Activated gamma-delta T cell treated with anti-CD3 and anti-CD28 coated beads, Interleukin-2, amount 50 U/mL, for 16 hours (primary cell): ENCODE measurements at places on chromosomes 3 and 15.

GRCh38 chr15:73078722-73079121 is 26.5 kb downstream of the NEO1 start:
- DNase-seq, result no peak

DNA sequence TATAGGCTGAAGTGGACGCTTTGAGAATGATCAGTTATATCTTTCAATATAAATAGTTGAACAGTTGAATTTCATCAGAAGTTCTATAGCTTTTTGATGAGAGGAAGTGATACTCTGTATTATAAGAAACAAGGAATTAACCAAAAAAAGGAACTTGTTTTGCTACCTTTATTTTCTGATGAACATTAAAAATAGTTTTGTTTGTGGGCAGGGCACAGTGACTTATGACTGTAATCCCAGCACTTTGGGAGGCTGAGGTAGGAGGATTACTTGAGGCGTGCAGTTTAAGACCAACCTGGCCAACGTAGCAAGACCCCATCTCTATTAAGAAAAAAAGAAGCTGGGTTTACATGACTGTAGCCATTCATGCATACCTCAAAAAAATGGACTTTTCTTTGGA is 16.7 kb downstream of the BLOC1S6 start:
- no peak for DNase-seq

- no peak for DNase-seq
These were observed 2.7 kb downstream of the MECOM start for GRCh38 chr3:169660709-169661360.

DNA sequence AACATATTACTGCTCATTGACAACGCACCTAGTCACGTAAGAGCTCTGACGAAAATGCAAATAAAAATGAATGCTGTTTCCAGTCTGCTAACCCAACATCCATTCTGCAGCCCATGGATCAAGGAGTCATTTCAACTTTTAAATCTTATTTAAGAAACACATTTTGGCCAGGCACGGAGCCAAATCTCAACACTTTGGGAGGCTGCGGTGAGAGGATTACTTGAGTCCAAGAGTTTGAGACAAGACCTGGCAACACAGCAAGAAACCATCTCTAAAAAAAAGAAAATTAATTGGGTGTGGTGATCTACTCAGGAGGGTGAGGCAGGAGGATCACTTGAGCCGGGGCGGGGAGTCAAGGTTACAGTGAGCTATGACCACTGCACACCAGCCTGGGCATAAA is 22.4 kb upstream of the TM4SF19 start:
- DNase-seq, result no peak

GRCh38 chr3:4894891-4895530 is 84.2 kb upstream of the BHLHE40 start:
- DNase-seq, result no peak
